ENCODE measurements at places on chromosomes 16 and 17. TPM values are rescaled to one million over a fixed set of nuclear protein-coding genes. Genes with fewer than 3 reads are reported as not detected.

DNA sequence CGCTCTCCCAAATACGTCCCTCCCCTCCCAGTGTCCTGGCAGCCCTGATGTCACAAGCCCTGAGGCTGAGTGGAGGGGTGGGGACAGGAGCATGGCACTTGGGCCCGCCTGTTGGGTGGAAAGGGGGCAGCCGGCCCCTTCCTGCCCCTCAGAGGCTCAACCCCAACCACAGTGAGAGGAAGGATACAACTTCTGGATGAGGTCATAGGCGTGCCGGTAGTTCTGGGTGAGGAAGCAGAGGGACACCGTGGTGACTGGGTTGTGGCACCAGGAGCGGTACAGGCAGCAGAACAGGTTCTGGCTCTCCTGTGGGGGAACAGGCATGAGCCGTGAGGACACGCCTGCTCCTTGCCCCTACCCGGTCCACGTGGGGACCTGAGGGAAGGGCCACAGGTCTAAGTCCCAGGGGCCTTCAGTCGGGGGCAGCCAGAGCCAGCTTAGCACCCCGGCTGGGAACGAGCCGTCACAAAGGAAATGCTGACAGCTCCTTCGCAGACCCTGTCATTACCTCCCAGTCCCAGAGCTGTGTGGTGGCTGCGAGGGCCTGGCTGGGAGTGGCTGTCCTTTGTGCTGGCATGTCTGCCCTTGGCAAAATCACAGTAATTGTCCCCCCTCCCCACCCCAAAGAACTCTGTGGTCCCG is 11.2 kb upstream of the MTSS2 start:
- H3K4me3 ChIP-seq: no peak overlapping the region
- DNase-seq: no peak
- H3K36me3 ChIP-seq: no peaks in the 10 kb centered on the region

The CES3 gene
- total RNA-seq: 1.1 TPM

DNA sequence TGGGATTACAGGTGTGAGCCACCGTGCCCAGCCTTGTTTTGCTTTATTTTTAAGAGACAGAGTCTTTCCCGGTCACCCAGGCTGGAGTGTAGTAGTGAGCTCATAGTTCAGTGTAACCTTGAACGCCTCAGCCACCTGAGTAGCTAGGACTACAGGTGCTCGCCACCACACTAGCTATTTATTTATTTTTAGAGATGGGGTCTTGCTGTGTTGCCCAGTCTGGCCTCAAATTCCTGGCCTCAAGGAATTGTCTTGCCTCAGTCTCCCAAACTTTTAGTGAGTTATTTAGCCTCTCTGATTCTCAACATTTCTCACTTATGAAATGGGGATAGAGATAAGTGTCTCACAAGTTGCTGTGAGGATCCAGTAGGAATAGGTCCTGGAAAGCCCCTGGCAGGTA is 21.7 kb downstream of the FZD2 start:
- no peak overlapping the region for H3K27ac ChIP-seq
- DNase-seq: no peak
- no peak overlapping the region for H3K4me3 ChIP-seq
- peaks cover 7% of the 10 kb centered on the region for H3K4me1 ChIP-seq
- no peaks in the 10 kb centered on the region for H3K27me3 ChIP-seq

- H3K27ac ChIP-seq: no peak overlapping the region
- H3K4me1 ChIP-seq: no peaks in the 10 kb centered on the region
- no peaks in the 10 kb centered on the region for H3K27me3 ChIP-seq
These were observed 4.2 kb upstream of the PRSS27 start for GRCh38 chr16:2724088-2724676.

DNA sequence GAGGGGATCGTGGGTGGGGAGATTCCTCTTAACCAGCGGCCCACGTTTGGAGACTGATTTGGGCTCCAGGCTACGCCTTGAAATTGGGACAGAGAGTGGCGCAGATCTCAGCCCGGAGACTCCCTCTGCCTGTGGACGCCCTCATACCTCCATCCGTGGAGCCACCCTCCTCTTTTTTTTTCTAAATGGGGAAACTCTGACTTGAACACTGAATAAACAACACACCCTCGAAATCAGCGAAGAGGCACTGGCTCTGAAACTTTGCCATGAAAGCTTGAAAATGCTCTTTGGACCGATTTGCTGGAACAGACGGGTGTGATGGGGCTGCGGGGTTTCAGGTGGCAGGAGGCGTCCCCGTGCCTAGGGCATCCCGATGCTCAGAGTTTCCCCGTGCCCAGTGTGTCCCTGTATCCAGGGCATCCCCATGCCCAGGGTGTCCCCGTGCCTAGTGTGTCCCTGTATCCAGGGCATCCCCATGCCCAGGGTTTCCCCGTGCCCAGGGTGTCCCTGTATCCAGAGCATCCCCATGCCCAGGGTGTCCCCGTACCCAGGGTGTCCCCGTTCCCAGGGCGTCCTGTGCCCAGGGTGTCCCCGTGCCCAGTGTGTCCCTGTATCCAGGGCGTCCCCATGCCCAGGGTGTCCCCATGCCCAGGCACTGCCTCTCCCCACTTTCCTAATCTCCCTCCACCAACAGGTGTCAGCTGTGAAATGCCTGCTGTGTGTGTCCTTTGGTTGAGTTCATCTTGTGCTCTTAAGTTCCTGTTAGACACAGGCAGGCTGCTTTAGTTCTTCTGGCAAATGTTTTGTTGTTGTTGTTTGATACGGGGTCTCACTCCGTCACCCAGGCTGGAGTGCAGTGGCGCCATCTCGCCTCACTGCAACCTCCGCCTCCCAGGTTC is 187.0 kb downstream of the SEC14L1 start:
- H3K4me3 ChIP-seq: no peak overlapping the region
- no peaks in the 10 kb centered on the region for H3K27me3 ChIP-seq
- no peak for DNase-seq
- no peak overlapping the region for H3K27ac ChIP-seq
- H3K4me1 ChIP-seq: peaks cover 42% of the 10 kb centered on the region
- H3K36me3 ChIP-seq: no peaks in the 10 kb centered on the region

DNA sequence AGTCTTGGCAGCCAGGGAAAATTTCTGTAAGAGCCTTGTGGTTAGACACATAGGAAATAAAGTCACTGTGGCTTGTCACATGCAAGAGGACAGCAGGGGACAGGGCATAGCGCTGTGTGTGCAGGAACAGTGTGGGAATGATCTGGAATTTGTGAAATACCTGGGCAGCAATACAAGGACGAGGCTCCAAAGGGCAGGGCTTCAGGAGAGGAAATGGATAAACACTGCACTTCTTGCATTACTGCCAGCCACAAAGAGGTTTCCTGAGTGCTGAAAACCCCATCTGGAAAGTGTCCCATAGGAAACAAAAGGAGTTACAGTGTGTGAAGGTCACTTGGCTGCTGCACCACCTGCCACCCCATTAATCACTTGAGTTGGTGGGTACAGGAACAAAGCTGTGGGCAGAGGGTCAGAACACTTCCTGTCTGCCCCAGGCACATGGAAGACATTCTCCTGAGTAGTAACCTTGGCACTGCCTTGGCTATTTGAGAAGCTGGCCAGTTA is 12.1 kb upstream of the HP start:
- no peaks in the 10 kb centered on the region for H3K4me1 ChIP-seq
- peaks cover 10% of the 10 kb centered on the region for H3K36me3 ChIP-seq

The ERBB2 gene
- total RNA-seq: 94.7 TPM

The CACNG5 gene
- not detected for total RNA-seq

GRCh38 chr17:43449470-43450248 is 34.1 kb upstream of the DHX8 start:
- H3K27ac ChIP-seq: no peak overlapping the region
- no peak overlapping the region for H3K4me3 ChIP-seq
- H3K27me3 ChIP-seq: no peaks in the 10 kb centered on the region
- DNase-seq: no peak
- H3K4me1 ChIP-seq: no peaks in the 10 kb centered on the region

DNA sequence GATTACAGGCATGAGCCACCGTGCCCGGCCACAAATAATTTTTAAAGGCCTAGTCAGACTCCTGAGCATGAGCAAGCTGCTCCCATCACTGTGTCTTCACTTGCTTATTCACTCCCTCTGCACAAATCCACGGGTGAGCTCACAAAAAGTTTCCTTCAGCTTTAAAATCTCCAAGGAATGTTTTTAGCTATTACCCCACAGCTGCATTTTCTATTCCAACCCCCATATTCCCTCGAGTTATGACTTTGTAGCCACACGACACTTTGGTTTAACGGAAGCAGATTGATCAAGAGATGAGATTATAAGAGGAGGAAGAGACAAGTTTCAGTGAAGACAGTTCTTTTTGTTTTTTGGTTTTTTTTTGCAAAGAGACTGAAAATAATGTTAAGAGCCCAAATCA is 49.1 kb upstream of the SLC25A19 start:
- H3K27me3 ChIP-seq: no peaks in the 10 kb centered on the region
- no peak overlapping the region for H3K27ac ChIP-seq
- H3K4me1 ChIP-seq: peaks cover 26% of the 10 kb centered on the region
- no peak for DNase-seq
- H3K4me3 ChIP-seq: no peak overlapping the region

GRCh38 chr17:2903193-2903974 is 107.1 kb downstream of the RAP1GAP2 start:
- H3K27me3 ChIP-seq: no peaks in the 10 kb centered on the region
- H3K4me1 ChIP-seq: no peaks in the 10 kb centered on the region
- no peak overlapping the region for H3K27ac ChIP-seq

GRCh38 chr17:4696437-4696805 is 7.5 kb downstream of the PELP1 start:
- H3K27ac ChIP-seq: no peak overlapping the region
- no peak for DNase-seq
- peaks cover 4% of the 10 kb centered on the region for H3K36me3 ChIP-seq
- H3K4me3 ChIP-seq: no peak overlapping the region

The PCTP gene
- 11.9 TPM for total RNA-seq

DNA sequence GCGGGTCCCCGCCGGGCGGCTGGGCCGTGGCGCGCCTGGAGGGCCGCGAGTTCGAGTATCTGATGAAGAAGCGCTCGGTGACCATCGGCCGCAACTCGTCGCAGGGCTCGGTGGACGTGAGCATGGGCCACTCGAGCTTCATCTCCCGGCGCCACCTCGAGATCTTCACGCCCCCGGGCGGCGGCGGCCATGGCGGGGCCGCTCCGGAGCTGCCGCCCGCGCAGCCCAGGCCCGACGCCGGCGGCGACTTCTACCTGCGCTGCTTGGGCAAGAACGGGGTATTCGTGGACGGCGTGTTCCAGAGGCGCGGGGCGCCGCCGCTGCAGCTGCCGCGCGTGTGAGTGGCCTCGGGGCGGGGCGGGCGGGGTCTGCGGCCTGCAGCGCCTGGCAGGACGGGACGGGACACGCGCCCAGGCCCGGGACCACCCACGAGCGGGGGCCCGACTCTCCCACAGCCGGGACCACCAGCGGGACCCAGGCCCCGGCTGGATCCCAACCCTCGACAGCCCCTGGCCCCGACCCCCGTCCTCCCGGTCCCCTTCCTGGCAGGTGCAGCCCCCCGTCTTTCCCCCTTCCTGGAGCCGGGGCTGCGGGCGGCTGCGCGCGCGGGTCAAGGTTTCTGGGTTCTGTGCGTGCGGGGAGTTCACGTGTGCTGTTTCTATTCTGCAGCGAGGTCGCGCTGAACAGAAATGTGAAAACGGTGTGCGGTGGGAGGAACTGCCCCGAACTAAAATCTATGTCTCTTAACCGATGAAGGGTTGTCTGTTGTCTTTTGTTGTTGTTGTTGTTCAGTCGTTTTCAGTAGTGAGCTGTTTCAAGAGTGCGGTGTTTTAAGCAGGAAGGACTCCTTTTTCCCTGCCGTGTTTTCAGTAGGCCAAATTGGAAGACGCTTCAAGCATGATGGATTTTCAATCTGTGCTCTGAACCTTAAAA is 705 bp downstream of the FOXK2 start:
- no peaks in the 10 kb centered on the region for H3K27me3 ChIP-seq
- H3K27ac ChIP-seq: peak overlapping the region; percentile 58
- peaks cover 14% of the 10 kb centered on the region for H3K4me1 ChIP-seq
- DNase-seq: no peak
- H3K4me3 ChIP-seq: peak overlapping the region; percentile 77

- peak overlapping the region; percentile 98 for H3K4me3 ChIP-seq
- peaks cover 10% of the 10 kb centered on the region for H3K36me3 ChIP-seq
- H3K4me1 ChIP-seq: peaks cover 28% of the 10 kb centered on the region
- DNase-seq: no peak
- H3K27ac ChIP-seq: peak overlapping the region; percentile 72
These were observed 481 bp downstream of the CNTROB start for GRCh38 chr17:7932483-7932891.

The ANKFN1 gene
- not detected for total RNA-seq

GRCh38 chr16:56067406-56067805 is 123.9 kb upstream of the GNAO1 start:
- no peak for DNase-seq
- no peaks in the 10 kb centered on the region for H3K4me1 ChIP-seq
- H3K36me3 ChIP-seq: no peaks in the 10 kb centered on the region
- H3K27me3 ChIP-seq: no peaks in the 10 kb centered on the region

DNA sequence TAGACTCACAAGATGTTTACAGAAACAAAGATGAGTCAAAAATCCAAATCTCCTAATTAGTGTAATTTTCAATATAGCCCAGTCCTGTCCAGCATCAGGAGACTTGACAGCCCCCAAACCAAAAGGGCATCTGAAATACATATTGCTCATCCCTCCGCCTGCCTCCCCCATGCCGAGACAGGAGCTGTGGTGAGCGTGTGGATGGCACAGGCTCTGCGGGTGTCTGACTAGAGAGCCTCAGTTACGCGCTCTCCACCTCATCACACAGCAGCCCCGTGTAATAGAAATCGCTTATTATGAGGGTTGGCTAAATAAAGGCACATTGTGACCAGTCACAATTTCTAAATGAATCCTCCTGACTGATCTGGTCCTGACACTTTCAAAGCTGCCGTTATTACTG is 43.1 kb upstream of the CBLN1 start:
- no peaks in the 10 kb centered on the region for H3K36me3 ChIP-seq
- no peaks in the 10 kb centered on the region for H3K4me1 ChIP-seq
- H3K4me3 ChIP-seq: no peak overlapping the region
- no peaks in the 10 kb centered on the region for H3K27me3 ChIP-seq

The PYDC1 gene
- not detected for total RNA-seq

The CD300LB gene
- 0.85 TPM for total RNA-seq

The NPIPB8 gene
- total RNA-seq: not detected

DNA sequence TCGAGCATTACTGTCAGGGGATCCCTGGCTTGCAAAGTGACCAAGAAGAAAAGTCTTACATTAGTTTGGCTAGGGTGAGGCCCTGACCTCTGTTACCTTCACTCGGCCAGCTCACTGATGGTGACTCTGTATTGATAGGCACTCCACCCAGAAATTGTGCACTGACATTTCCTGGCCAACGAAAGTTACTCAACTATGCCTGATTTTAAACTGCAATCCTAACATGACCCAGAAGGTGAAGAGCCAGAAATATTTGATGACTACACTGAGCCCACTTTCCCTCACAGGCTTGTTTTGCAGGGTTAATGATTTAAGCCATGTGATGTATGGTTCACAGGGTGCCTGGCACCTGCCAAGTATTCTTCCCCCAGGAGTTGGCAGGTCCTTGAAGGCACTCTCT is 208.2 kb upstream of the MAF start:
- H3K36me3 ChIP-seq: no peaks in the 10 kb centered on the region
- H3K4me3 ChIP-seq: no peak overlapping the region
- DNase-seq: no peak
- no peak overlapping the region for H3K27ac ChIP-seq
- H3K27me3 ChIP-seq: no peaks in the 10 kb centered on the region

GRCh38 chr16:71345031-71345430 is 13.5 kb upstream of the CALB2 start:
- DNase-seq: no peak
- no peaks in the 10 kb centered on the region for H3K27me3 ChIP-seq
- no peaks in the 10 kb centered on the region for H3K36me3 ChIP-seq
- H3K4me3 ChIP-seq: no peak overlapping the region

- peaks cover 19% of the 10 kb centered on the region for H3K4me1 ChIP-seq
- H3K27me3 ChIP-seq: no peaks in the 10 kb centered on the region
- DNase-seq: no peak
- H3K27ac ChIP-seq: peak overlapping the region; percentile 27
- peak overlapping the region; percentile 20 for H3K4me3 ChIP-seq
- H3K36me3 ChIP-seq: no peaks in the 10 kb centered on the region
These were observed 32.6 kb downstream of the RAI1 start for GRCh38 chr17:17713839-17714238.

The ADORA2B gene
- total RNA-seq: not detected

The MSLN gene
- total RNA-seq: not detected
